M059J (cell line): ENCODE measurements at places on chromosomes 13 and 19. TPM values are rescaled to one million over a fixed set of nuclear protein-coding genes. Genes with fewer than 3 reads are reported as not detected.

DAND5 gene
- total RNA-seq = 0.62 TPM in 1 of 2 replicates, not detected in the other

CLEC17A gene
- total RNA-seq = not detected in 2 replicates

PSG3 gene
- total RNA-seq = 0.64 and 0.84 TPM in 2 replicates

ZIC2 gene
- total RNA-seq = 0.05 and 0.44 TPM in 2 replicates

PGLYRP1 gene
- total RNA-seq = not detected in 2 replicates

RFC3 gene
- total RNA-seq = 39.8 and 51.5 TPM in 2 replicates

SPACA4 gene
- total RNA-seq = not detected in 2 replicates

COX6B1 gene
- 635 and 1,532 TPM in 2 replicates for total RNA-seq

NEK5 gene
- total RNA-seq = not detected in 2 replicates

ZNF324 gene
- total RNA-seq = 10.3 and 15.7 TPM in 2 replicates
